ENCODE measurements at places on chromosomes 1 and 21.

DNA sequence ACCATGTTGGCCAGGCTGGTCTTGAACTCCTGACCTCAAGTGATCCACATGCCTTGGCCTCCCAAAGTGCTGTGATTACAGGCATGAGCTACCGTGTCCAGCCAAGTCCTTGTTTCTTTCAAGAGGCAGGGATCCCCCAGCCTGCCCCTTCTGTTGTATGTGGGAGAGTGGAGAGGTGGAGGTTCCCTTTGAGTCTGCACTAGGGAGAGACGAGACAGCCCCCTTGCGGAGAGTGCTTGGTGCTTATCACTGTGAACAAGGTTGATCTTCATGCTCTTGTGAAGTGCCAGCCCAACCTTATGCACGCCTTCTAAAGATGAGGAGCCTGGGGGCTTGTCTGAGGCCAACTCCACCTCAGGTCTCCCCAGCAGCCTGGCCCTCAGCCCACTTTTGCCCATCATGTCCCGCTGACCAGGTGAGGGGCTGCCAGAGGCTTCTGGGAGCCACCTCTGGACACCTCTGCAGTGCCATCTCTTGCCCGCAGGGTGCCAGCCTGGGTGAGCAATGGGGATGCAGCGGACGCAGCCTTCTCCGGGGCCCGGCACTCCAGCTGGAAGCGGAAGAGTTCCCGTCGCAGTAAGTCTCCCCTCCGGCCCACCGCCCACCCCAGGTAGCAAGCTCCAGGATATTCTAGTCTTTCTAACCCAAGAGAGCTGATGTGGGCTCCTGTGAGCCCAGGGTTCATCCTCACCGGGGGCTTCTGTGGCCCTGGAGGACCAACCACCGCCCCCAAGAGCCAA lies 62.3 kb downstream of the ARHGEF10L start:
- no peak for DNase-seq

- peak; percentile 37 for DNase-seq
Measured at GRCh38 chr1:25031601-25031965, 101.5 kb upstream of the RUNX3 start.

GRCh38 chr1:6483017-6483760 lies 8.3 kb downstream of the PLEKHG5 start:
- no peak for DNase-seq

- peak; percentile 69 for DNase-seq
Measured at GRCh38 chr1:17438318-17439249, 893 bp downstream of the RCC2 start.
